Activated CD4-positive, alpha-beta T cell treated with anti-CD3 and anti-CD28 coated beads, Interleukin-2, amount 50 U/mL, for 48 hours (primary cell): ENCODE measurements at places on chromosomes 5 and 9.

- no peak for DNase-seq
Observed at GRCh38 chr5:73892806-73893205, 266.8 kb downstream of the ARHGEF28 start.

GRCh38 chr5:13613621-13614020, 330.9 kb downstream of the DNAH5 start:
- no peak for DNase-seq

GRCh38 chr9:135440620-135441019, 39.0 kb upstream of the PPP1R26 start:
- no peak for DNase-seq

DNA sequence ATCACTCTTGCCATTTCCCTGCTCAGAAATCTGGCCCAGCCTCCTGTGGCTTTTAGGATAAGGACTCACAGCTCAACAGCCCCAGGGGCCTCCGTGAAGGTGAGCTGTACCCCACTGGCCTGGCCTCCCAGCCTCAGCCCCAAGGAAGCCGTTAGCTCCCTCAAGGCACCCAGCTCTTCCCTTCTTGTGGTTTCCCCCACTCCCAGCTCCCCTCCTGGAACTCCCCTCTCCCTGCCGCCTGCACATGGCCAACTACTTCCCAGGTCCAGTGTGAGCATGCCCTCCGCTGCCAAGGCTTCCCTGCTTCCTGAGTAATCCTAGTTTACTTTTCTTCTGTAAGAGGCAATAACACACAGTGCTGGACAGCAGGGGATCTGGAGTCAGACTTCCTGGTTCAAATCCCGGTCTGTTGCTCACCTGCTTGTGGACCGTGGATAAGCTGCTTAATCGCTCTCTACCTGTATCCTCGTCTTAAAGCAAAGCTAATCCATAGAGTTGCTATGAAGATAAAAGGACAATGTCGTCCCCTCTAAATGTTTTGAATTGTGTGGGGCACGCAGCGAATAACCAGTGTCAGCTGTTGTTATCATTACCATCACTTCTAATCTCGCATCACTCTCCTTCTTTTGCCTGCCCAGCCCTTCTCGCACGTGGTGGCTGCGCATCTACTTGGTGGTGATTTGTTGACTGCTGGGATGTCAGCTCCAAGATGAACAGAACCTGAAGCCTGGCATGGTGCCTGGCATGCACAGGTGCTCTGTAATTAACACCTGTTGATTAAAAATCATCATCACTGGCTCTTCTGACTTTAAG, 86.6 kb downstream of the C5orf15 start:
- DNase-seq, result no peak

GRCh38 chr9:135563858-135564257, 2.3 kb downstream of the PAEP start:
- no peak for DNase-seq

DNA sequence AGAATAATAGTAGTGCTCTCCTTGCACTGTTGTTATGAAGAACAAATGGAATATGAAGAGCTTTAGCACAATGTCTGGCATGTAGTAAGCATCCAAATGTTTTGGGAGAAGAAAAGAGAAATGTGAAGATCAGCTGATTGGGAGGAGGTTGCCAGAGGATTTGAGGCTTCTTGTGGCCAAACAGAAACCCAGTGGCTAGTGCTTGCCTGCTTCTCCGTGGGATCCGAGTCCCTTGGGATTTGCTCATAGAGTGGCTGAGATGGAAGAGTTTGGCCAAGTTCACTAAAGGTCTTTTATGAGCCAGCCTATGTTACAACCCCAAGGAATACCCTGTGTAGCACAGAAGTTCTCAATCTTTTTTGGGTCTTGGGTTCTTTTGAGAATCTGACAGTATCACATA, 86.0 kb downstream of the ANGPTL2 start:
- no peak for DNase-seq

- no peak for DNase-seq
Observed at GRCh38 chr5:179768326-179769085, 25.3 kb upstream of the LTC4S start.

DNA sequence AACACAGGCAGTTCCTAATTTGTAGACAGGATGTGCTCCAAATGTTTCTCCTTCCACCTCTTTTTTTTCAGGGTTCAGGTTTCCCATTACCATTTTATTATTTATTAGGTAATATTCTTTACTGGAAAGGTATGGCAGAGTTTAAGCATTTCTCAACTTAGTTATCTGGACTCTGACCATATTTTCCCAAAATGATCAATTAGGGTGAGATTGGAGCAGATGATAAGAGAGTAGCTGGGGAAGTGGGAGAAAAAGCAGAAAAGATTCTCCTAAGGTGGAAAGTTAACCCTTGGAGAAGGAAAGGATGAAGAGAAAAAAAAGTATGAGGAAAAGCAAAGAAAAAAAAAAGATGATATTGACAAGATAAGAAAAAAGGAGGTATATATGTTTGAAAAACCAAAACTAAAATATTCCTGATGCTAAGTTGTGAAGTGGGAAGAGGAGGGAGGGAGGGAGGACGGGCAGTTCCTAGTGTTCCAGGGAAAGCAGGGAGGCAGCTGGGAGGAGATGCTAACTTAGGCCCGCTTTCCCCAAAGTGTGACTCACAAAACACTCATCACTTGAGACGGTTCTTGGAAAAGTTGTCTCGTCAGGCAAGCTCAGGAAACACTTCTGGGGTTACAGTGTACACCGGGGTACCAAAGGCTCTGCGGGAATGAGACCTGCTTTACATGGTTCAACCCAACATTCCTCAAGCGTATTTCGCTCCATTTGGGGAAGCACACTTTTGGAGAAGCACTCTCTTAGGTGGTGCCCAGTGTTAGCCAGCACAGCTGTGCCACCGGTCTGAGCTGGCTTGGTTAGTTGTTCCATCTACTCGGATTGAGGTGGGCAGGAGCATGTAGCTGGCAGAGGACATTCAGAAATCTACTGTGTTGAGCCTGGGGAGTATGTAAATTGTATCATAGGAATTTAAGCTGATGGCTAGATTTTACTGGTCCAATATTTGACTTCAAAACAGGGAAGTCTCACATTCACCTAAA, 35.1 kb downstream of the B4GALT1 start:
- no peak for DNase-seq

- DNase-seq, result no peak
Observed at GRCh38 chr5:116313366-116313765, 228.5 kb downstream of the COMMD10 start.

- no peak for DNase-seq
Observed at GRCh38 chr9:16866587-16866986, 3.9 kb downstream of the BNC2 start.

DNA sequence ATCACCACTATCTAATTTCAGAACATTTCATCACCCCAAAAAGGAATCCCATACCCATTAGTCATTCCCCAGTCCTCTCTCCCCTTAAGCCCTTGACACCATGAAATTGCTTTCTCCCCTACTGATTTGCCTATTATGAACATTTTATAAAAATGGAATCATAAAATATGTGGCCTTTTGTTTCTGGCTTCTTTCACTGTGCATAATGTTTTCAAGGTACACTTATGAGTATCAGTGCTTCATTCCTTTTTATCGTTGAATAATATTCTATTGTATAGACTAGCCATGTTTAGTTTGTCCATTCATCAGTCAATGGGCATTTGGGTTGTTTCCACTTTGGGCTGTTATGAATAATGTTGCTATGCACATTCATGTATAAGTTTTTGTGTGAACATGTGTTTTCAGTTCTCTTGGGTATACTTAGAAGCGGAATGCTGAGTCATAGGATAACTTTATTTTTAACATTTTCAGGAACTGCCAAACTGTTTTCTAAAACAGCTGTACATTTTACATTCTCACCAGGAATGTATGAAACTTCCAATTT, 40.4 kb upstream of the FGF1 start:
- DNase-seq, result no peak

GRCh38 chr5:117587111-117587510, 1012.5 kb upstream of the SEMA6A start:
- no peak for DNase-seq
